ENCODE measurements at places on chromosomes 4 and X.

GRCh38 chr4:17763416-17763815 lies 18.0 kb downstream of the FAM184B start:
- no peak for DNase-seq

- no peak for DNase-seq
Measured at GRCh38 chr4:127616898-127617297, 15.9 kb upstream of the INTU start.

DNA sequence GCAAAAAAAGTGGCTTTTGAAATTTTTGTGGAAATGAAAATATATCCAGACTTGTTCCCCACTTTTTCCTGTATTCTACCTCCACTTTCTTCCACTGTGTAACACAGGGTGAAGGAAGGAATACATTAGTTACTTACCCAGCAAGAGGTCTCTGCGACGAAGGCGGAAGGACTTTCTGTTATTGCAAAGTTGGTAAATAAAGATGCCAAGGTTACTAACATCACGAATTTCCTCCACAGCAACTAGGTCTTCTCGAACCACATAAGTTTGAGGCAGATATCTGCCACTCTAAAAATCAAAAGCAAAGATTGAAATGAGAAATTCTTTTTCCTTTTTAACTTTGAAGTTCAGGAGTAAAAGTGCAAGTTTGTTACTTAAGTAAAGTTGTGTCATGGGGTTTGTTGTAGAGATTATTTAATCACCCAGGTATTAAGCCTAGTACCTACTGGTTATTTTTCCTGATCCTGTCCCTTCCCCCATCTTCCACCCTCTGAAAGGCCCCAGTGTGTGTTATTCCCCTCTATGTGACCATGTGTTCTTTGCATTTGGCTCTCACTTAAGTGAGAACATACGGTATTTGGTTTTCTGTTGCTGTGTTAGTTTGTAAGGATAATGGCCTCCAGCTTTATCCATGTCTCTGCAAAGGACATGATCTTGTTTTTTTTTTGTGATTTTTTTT lies 5.8 kb downstream of the ITM2A start:
- DNase-seq: no peak

DNA sequence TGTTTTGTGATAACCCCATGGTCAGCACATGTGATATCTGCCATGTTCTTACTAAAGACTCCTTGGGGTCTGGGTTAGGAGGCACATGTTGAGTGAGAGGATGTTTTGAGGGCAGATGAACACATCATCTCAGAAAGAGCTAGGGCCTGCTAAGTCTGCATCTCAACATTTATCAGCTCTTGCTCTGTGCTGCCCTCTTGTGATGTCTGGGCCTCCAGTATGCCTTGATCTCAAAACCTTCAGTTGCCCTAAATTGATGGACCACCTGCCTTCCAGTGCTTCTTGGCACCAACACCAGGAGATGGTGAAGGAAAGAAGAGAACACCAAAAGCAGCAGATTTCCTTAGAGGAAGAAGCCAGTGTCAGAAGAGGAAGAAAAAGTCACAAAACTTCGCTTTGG lies 22.5 kb downstream of the MID1 start:
- peak; percentile 31 for DNase-seq
